A172 (cell line): ENCODE measurements at places on chromosomes 13 and 19.
A peak's percentile ranks its signal among the peaks of the same experiment; 100 is the strongest.

- DNase-seq = no peak
Measured at GRCh38 chr13:25167382-25168174, 4.5 kb downstream of the AMER2 start.

- DNase-seq = no peak
Measured at GRCh38 chr13:20624213-20624612, 57.3 kb downstream of the IFT88 start.

GRCh38 chr19:13935765-13936510 lies 2.3 kb downstream of the PODNL1 start:
- DNase-seq = no peak

DNA sequence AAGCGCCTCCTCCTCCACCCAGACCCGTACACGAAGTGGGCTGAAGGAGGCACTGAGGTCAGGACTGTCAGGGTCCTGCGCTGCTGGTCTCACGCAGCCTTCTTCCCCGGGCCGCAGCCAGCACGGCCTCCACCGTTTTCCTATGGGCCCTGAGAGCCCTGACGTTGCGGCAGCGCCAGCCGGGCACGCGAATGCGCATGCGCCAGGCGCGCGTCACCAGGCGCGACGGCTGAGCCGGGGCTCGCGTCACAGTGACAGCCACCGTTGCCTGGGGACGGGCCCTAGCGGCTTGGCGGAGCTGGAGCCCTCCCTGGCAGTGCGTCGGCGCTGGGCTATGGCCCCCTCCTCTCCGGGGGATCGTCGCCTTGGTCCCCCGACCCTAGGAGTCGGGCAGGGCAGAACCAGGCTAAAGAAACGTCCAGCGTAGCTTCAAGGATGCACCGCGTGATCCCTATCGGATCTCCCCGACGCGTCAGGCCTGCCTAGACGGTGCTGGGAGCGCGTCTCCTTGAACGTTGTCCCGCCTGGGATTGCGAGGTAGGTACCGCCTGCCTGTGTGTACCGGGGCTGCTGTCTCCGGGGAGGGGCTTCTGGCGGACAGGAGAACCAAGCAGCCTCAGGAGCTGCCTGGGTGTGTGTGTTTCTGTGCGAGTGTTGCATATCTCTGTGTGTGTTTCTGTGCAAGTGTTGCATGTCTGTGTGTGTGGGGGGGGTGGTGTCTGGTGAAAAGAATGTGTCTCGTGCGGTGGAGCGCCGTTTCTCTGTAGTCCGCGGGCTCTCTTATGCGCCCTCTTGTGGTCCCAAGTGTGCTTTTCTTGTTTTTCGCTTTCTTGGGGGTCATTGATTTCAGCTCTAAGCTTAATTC lies 43.2 kb downstream of the ZNF571 start:
- DNase-seq = no peak

- no peak for DNase-seq
Measured at GRCh38 chr13:113929628-113930615, 44.0 kb downstream of the C13orf46 start.

- peak; percentile 96 for DNase-seq
Measured at GRCh38 chr13:113493315-113493951, 2.9 kb upstream of the DCUN1D2 start.

- DNase-seq = no peak
Measured at GRCh38 chr13:105788530-105788929, 746.9 kb downstream of the EFNB2 start.

DNA sequence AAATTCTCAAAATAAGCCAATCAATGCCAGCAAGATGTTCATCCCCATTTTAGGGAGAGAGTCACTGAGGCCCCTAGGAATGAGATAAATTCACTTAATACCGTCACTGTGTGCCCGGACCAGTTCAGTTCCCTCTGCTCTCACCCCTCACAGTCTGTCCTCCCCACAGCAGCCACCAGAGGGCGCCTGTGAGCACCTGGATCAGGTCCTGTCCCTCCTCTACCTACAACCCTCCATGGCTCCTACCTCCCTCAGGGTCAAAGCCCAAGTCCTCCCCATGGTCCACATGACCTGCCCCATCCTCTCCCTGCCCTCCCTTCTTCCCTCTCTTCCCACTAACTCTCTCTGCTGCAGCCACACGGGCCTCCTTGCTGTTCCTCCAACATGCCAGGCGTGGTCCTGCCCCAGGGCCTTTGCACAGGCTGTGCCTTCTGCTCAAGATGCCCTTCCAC lies 42.0 kb upstream of the NFIC start:
- no peak for DNase-seq

DNA sequence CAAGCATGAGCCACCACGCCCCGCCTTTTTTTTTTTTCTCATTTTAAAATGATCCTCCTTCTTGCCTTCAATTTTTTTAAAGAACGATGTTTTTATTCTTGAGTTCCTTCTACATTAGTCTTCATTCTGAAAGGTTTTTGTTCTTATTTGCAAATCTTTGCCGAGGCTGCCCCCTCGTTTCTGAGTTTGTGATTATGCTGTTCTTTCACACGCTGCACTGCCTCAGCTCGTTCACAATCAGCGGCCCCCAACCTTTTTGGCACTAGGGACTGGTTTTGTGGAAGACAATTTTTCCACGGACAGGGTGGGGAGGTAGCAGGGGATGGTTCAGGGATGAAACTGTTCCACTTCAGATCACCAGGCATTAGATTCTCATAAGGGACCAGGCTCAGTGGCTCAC lies 26.6 kb downstream of the ZNF787 start:
- DNase-seq = no peak
